ENCODE measurements at places on chromosomes 13 and 19. TPM values are rescaled to one million over a fixed set of nuclear protein-coding genes. Genes with fewer than 3 reads are reported as not detected.

- DNase-seq = peak; percentile 54
These were observed 13.9 kb upstream of the HS6ST3 start for GRCh38 chr13:96075953-96076543.

The LRRC8E gene
- total RNA-seq = 0.51 TPM

- no peak for DNase-seq
These were observed 31.6 kb upstream of the CACTIN start for GRCh38 chr19:3658004-3658869.

GRCh38 chr13:33426131-33426530 lies 140.6 kb upstream of the STARD13 start:
- DNase-seq = no peak

DNA sequence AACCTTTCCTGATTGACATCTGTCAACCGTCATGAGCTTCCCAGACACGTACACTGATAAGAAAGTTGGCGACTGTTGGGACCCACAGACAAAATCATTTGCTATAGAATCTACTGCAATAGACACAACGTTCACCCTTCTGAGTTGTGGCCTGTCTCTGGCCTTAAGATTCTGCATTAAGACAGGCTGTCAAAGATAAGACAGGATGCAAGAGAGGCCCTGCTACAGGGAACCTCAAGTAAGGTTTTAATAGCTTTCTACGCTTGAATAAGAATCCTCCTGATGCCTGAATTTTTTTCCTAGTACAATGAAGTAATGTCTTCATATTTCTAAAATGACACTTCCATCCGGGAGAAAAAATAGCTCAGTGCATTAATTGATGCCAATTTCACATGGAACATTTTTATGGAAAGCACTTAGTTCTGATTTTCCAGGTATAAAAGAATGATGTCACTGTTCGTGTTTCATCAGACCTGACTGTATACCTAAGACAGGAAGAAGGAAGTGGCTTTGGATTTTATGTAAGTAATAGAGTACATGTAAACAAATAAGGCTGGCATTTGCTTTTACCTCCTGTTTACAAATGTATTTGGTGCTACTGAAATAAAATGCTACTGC lies 275.2 kb upstream of the GPC6 start:
- DNase-seq = no peak

DNA sequence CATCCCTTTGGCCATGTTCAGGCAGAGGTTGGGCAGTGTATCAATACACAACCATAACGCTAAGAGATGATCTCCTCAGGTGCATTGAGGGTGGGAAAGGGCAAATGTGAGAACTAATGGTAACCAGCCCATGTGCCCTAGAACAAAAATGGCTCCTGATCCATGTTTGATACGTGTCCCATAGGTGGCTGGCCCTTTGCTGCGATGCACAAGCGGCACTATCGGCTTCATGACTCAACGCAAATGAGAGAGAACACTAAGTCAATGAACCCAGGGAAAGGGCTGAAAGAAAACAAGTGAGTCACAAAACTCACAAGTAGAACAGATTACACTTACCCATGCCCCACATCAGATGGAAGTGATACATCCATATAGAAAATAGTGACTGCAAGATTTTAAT lies 201.7 kb downstream of the ABCC4 start:
- peak; percentile 76 for DNase-seq

DNA sequence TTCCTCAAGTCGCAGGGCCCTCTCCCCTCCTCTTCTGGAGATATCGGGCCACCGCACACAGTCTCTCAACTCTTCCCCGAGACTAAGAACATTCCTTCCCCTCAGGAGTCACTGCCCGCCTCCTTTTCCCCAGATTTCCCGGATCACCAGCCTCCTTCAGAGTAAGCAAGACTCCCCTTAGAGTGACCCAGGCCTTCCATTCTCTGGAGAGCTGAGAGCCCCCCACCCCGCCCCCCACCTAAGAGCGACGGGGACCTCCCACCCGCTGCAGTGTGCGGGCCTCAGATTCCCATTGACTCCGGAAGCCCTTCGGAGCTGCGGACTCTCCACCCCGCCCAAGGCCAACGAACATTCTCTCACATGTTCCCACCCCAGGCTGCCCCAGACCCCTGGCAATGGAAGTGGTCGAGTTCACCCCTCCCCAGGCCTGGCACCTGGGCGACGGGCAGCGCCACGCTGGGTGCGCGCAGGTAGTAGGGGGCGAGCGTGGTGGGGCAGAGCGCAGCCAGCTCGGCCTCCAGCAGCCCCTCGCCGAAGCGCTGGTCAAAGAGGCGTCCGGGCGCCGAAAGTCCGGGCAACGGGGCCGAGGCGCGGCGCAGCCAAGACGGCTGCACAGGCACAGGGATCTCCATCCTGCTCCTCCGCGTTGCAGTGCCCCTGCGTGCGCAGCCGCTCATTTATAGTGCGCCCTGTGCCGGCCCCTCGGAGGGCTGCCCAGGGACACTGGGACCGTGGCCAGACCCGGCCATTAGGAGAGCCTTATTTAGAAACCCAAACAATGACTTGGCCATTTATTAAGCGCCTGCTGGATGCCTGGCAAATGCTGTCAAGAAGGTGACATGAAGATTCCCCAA lies at the start of gene HSPB6:
Gene HSPB6 (minus strand): TSS at position 653 of the 854 bp plus-strand sequence. CDS start 21 bp downstream, at position 632.
- peak; percentile 47 for DNase-seq

DNA sequence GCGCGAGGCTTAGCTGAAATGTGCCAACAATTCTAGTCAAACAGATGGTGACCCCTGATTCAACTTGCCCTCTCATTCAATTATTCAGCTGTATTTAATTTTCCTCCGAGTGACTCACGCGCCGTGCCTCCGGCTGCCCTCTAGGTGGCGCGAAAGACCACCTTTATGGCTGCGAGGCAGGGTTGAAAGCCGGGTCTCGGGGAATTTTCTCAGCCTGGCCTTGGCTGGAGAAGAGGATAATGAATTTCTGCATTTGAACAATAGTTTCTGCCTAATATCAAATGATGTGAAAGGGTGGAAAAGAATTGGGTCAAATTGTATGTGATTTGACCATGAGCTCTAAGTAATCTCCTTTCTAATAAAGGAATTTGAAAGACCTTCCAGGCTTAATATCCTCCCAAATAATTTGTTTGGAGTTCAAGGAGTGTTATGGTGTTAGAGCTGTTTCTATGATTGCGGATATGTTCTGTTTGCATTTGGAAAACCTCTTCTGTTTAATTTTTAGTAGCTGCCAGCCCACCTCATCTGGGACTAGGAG lies 310.9 kb downstream of the ZNF536 start:
- peak; percentile 83 for DNase-seq

DNA sequence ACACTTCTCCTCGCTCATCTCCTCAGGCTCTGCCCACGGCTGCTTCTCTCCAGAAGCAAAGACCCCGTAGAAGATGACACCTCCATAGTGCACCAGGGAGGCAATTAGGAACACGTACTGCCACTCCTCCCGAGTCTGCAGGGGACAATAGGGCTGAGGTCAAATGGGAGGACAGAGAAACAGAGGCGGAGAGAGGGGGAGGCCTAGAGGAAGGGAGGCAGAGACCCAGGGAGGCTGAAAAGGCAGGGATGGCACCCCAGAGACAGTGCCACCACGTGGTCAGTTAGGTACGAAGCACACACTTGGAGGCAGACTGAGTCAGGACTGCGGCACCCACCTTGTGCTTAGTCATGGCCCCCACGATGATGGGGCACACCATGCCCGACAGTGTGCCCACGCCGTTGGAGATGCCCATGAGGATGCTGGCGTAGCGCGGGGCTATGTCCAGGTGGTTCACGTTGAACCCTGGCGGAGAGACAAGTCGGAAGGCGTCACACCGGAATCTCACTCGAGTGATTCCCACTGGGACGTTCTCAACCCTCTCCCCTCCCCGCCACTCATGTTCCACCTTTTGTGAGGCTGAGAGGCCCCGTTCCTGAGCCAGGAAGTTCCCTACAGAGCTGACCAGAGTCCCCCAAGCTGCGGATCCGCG lies 5.6 kb downstream of the GFY start:
- DNase-seq = peak; percentile 28

GRCh38 chr13:100388923-100389322 lies 199.7 kb downstream of the GGACT start:
- no peak for DNase-seq

DNA sequence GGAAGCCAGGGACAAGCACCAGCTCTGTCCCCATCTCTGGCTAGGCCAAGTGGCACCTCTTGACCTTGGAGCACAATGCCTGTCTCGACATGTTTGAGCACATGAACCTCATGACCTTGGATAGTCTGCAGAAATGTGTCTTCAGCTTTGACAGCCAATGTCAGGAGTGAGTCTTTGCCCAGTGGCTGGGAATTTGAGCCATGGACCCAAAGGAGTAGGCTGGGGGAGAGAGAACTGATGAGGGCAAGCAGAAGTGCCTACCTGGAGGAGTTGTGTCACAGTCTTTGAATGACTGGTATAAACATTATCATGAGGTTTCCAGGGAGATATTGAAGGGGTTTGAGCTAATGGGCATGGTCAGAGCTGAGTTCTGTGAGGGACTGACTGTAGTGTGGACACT lies 6.7 kb upstream of the CYP4F12 start:
- no peak for DNase-seq

The CABP5 gene
- not detected for total RNA-seq

- no peak for DNase-seq
These were observed 1384.3 kb upstream of the PCDH20 start for GRCh38 chr13:62799931-62800436.

- peak; percentile 81 for DNase-seq
These were observed 692 bp upstream of the ZNF580 start for GRCh38 chr19:55640043-55640576.

GRCh38 chr19:48342841-48343540 lies 17.6 kb downstream of the EMP3 start:
- DNase-seq = no peak

DNA sequence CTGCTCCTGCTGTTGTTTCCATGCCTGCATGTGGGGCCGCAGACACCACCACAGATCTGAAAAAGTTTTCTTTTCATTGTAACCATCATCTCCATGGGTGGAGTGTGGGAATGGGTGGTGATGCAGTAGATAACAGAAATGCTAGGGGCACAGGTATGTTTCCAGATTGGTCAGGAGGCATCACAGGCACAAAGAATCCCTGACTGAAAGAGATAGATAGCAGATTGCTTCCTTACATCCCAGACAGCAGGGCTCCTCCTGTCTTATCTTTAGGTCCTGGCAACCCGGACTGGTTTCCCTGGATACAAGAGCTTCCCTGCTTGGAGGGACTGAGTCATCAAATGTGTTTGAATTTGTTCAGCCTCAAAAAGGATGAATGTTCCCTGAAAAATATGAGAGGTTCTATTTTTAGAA lies 1937.6 kb downstream of the PCDH9 start:
- no peak for DNase-seq

DNA sequence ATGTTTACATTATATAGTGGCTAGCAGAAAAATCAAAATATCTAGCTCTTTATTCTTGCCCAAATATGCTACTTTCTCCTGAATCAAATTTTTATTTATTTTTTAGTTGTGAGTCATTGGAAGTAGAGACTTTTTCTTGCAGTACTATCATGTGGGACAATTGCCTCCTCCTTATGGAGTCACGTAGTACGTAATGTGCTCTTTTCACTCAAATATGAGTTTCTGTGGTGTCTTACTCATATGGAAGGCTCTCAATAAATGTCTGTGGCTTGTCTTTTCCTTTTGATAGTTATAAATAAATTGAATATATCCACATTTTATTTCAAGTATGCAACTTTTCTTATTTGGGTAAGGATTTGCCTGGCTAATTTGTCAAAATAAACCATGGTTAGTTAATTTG lies 1411.0 kb upstream of the SLC10A2 start:
- no peak for DNase-seq

DNA sequence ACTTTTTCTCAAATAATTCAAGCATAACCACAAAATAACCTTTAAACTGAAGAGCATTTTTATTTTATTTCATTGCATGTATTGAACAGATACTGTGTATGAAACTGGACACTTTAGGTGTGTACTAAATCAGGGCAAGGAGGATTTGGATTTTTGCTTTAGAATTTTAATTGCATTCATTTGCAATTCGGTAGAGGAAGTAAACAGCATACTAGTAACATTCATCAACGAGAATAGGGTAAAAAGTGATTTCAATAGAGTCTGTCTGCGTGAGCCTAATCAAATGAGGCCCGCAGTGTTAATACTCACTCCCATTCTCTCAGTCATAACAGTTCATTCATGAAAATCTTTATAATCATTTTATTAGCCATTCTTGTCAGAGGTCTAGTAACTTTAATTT lies 200.2 kb downstream of the SPRY2 start:
- DNase-seq = no peak

The F2RL3 gene
- total RNA-seq = 14.0 TPM

- DNase-seq = no peak
These were observed 30.2 kb upstream of the SACS start for GRCh38 chr13:23463661-23464060.

DNA sequence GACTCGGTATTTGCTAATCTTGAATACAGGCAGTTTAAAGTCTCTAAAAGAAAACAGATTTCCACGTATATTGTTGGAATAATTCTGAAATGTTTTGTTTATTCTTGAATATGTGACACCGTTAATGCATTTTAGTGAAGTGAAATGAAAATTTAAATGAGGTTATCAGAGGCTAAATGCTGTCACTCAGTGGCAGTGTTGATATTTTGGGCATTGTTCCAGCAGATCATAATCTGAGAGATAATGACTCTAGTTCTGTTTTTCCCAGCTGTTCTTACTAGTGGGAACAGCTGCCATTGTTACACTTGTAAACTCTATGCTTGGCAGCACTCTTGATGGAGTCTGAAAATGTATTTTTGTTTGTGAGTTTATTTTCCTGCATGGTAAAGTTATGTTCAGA lies 365.6 kb upstream of the SLC10A2 start:
- DNase-seq = no peak

DNA sequence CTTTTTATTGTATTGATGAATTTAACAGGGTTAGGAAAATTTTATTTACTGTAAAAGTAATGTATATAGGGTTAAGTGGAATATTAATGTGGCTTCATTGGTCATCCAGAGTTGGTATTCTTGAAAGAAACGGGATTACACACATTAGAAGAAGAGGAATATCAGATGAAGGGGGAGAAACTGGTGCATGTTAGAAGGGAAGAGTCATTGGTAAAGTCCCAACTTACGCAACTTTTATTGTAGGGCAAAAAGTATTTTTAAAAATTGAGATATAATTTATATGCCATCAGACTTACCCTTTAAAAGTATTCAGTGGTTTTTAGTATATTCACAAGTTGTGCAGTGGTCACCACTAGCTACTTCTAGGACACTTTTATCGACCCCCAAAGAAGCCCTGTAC lies 47.3 kb downstream of the DNAJC3 start:
- DNase-seq = no peak

DNA sequence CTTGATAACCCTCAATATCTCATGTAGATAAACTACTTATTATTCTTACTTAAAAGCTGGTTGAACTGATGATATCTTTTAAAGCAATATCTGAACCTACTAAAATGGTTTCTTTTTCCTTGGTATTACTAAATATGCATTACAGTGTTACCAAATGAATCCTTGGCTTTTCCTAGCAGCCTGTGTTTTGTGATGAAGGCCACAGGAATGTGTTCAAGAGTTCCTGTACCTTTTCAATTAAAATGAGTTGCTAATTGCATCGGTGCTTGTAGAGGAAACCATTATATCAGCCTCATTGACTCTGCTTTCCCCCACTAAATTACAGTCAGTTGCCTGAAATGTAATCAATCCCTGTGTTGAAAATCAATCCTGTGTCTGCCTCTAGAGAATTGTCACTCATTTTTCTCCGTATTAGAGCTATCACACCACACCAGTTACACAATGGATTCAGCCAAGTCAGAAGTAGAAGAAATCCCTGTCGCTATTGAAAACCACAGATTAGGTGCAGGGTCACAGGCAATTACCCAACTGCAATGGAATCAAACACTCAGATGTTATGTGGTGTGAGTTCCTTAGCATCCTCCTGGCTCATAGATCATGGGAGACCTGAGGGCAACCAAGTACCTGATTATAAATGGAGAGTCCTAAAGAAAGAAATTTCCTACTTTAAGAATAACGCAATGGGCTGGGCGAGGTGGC lies 13.3 kb downstream of the FAM216B start:
- DNase-seq = no peak
